ENCODE measurements at places on chromosomes 16 and 17. TPM values are rescaled to one million over a fixed set of nuclear protein-coding genes. Genes with fewer than 3 reads are reported as not detected.

The NEUROD2 gene
- not detected for total RNA-seq

The ZPBP2 gene
- not detected for total RNA-seq

The TBC1D3G gene
- not detected for total RNA-seq

The JPH3 gene
- total RNA-seq: not detected

The OR2C1 gene
- total RNA-seq: not detected

All from breast epithelium (tissue), 4 donors.